Umbilical cord (tissue), 2 donors: ENCODE measurements at places on chromosomes 5 and 9. TPM values are rescaled to one million over a fixed set of nuclear protein-coding genes. Genes with fewer than 3 reads are reported as not detected.

DNA sequence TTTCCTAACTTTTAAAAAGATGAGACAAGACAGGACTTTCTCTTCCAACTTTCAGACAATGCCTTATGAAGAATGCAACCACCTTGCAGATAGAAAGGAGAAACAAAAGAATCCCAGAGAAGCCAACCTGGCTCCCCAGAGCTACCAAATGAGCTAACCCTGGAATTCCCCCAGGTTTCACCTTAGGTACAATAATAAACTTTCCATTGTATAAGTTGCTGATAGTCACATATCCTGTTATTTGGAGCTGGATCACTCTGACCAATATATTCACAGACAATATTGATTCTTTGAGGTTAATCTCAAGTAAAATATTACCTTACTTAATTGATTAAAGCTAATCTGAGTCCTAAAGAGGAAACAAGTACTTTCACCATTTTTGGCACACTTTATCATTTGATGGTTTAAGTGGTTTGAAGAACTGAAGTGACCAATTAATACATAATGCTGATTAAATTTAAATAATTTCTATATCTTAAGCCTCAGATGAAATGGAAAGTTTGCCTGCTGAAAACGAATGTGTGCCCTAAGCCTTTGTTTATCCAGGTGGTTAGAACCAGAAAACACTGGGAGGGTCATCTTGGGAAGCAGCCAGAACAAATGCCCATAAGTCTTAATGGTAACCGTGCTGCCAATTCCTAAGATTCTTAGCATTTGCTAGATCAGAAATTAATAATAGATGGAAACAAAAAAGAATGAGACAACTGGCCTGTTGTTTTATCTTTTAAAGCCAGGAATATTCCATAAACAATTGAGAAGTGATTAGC, 159.6 kb upstream of the SLC12A2 start:
- DNase-seq, result no peak

DNA sequence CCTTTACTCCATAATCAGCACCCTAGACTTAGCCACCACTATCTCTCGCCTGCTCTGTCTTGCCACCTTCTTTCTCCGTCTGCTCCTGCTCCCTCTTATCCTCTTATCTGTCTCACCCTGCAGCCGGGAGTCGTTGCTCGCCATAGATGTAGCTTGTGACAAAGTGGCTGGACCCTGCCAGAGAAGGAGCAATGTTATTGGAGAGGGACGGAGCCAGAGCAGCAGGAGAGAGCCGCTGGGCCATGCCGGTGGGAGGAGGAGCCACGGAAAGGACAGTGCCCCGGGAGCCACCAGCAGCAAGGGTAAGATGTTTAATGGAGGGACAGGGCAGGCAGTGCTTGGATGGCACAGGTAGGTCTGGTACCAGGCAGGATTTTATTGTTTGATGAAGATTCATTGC, 137.3 kb downstream of the SEC61B start:
- no peak for DNase-seq

FOXI1 gene
- 0.48 TPM for total RNA-seq

- no peak for DNase-seq
Measured at GRCh38 chr5:167309941-167310517, 981.4 kb upstream of the WWC1 start.

SOX30 gene
- 6.3 TPM for total RNA-seq

DNA sequence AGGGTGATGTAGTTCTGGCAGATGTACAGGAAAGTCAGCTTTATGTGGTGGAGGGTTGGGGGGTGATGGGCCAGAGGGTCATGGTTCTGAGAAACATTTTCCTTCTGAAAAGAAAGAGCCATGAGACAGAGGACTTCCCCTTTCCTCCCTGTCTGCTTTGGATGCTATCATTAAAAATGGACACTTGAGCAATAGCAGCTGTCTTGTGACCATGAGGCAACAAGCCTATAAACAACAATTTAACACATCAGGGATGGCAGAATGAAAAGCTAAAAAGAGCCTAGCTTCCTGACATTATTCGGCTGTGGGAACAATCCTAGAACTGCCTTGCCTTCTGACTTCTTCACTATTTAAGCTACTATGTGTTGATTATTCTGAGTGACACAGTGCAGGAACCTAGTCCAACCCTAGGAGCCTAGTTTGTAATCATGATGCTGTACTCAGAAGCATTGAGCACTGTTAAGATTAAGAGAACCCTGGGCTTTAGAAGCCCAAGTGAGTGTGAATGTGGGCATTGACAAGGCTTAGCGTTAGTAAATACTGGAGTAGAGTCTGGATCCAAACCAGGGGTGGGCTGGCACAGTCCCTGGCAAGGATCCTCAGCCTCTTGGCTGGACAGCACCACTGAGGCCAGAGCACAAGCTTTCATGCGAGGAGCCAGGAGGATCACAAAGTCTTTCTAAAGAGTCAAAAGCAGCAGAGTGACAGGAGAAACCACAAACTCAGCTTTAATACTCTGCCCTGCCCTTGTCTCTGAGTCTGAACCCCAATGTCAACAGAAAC, 178.5 kb upstream of the EGFLAM start:
- no peak for DNase-seq

IFNA13 gene
- 8.2 TPM for total RNA-seq

SHOC1 gene
- 3.6 TPM for total RNA-seq

GRCh38 chr9:32344551-32345182, 39.8 kb upstream of the ACO1 start:
- DNase-seq, result no peak

DNA sequence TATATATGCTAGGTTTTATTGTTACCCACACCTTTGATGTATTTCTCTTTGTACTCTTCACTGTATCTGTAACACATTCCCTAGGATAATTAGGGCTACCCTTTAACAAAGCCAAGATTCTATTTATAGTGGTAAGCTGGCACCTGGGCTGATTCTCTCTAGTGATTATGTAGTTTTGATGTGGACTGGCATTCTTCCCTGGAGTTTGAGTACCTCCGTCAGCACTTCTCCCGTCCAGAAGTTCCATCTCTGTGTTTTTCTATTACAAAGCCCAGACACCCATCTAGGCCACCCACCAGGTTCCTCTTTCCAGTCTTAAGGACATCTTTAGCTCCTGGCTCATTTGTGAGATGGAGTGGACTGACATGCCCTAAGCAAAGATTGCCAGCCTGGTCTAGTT, 55.9 kb upstream of the CDKN2B start:
- no peak for DNase-seq
